CD4-positive, alpha-beta T cell (primary cell): ENCODE measurements at places on chromosomes 5 and 9. TPM values are rescaled to one million over a fixed set of nuclear protein-coding genes. Genes with fewer than 3 reads are reported as not detected.

GPR151 gene
- not detected for total RNA-seq

ADGRV1 gene
- 1.2 TPM for total RNA-seq

CDHR2 gene
- 2.0 TPM for total RNA-seq

NMUR2 gene
- not detected for total RNA-seq

LHX3 gene
- total RNA-seq: 0.16 TPM

PHF24 gene
- not detected for total RNA-seq

TIMD4 gene
- 1.6 TPM for total RNA-seq

DNA sequence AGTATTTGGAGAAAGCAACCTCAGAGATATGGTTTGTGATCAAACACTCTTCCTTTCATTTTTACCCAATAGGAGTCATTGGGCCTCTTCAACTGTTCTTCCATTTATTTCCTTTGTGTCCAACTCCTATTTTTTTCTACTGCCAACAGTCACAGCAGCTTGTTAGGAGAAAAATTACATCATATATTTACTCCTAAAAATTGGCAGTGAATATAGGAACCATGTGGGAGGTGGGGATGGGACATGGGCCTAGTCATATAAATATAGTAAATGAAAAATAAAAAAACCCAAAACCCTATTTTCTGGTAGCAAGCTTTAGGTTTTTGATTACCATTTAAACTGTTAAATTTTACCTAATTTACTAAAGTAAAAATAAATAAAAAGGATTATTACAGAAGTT, 134.9 kb upstream of the MPDZ start:
- no peak for DNase-seq

DNA sequence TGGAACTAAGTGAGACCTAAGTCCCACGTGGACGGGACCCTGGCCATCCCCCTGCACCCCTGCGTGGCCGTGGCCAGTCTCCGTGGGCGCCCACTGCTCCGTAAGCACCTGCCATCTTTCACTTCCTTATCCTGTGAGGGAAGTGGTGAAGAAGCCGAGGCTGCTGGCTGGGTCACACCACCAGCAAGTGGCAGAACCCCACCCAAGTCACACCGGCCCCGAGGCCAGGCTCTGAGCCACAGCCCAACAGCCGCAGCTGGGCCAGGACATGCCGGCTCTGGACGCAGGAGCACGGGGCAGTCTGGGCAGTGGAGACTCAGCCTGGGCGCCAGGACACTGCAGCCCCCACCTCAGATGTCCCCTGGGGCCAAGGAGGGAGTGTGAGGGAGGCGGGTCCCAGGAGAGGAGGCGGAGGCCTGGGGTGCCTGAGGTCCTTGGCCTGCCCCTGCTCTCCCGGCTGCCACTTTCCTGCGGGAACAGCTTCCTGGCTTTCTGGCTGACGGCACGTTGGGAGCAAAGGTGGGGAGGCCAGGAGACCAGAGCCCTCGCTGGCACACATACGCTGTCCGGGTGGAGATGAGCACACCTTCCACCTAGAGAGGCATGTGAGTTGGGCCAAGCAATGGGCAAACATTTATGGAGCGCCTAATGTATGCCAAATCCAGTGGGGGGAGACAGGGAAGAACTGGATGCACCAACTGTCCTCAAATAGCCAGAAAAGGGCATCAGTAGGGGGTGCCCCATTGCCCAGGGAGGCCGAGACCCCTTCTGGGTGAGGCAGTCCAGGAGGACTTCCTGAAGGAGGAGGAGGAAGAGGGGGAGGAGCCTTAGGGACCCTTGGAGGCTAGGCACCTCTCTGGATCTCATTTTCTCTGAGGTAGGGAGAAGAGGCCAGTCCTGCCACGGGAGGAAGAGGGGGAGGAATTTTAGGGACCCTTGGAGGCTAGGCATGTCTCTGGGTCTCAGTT, 43.9 kb upstream of the EGFL7 start:
- no peak for DNase-seq

DNA sequence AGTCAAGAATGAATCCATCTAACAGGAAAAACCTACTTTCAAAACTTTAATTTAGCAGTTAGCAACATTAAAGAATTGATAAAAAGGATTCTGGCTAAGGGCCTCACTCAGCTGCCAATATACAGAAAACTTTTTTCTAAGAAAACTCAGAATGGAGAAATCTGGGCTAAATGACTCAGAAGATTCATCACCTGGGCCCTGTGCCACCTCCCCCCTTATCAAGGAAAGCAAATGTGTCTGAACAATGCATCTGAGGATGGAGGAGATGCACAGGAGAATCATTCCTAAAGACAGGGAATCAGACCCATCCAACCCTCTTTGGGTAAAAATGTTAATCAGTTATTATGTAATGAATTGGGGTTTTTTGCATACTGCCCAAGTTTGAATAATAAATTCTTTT, 592.0 kb upstream of the DMAC1 start:
- DNase-seq: no peak

DNA sequence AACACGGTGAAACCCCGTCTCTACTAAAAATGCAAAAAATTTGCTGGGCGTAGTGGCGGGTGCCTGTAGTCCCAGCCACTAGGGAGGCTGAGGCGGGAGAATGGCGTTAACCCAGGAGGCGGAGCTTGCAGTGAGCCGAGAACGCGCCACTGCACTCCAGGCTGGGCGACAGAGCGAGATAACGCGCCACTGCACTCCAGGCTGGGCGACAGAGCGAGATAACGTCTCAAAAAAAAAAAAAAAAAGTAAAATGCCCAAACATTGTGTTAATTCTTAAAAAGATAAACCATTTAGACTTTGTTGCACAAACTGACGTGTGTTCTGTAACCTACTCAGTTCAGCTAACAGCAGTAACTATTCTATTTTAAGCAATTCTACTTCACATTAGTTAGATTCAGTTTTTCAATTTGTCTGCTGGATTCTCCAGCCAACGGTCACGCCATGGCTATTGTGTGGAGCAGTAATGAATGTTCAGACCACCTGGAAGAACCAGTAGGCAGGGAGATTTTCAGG, 119.3 kb upstream of the MAN2A1 start:
- no peak for DNase-seq

- no peak for DNase-seq
Measured at GRCh38 chr5:66247176-66247960, 103.3 kb downstream of the SREK1 start.

DNA sequence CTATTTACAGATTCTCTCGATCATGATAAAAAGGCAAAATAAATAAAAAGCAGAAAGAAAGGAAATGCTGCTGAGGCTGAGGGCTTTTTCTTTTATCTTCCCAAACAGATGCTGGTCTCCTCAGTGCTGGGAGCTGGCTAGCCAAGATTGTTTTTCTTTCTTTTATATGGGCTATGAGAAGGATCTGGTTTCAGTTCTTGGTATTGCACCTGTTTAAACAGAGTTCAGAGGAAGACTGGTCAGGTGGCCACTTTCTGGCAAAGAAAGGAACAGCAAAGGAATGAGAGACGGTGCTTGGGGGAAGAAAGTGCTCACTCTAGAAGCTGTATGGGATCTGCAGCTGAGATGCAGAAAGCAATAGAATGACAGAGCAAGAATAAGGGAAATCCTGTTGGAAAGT, 88.9 kb downstream of the SLF1 start:
- DNase-seq: no peak

DNA sequence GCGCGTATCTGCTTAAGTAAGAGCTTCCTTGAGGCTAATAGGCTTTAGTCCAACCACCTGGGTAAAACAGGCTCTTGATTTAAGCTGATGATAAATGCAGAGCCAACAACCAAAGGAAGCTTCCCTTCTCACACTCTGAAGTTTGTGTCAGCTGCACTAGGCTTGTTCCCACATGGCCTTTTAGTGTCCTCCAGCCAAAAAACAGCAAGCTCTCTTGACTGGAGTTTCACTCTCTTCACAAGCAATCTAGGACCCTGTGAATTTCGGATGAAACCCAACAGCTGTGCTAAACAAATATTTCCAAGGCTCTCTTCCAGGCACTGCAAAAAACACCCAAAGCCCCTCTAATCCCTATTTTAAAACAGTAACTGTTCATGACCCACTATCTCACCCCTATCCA, 63.9 kb downstream of the SAXO1 start:
- DNase-seq: no peak

GRCh38 chr5:140142856-140143255, 17.1 kb downstream of the IGIP start:
- no peak for DNase-seq

GRCh38 chr9:20701060-20701459, 17.0 kb downstream of the FOCAD start:
- DNase-seq: no peak

GRCh38 chr5:159337016-159337955, 7.0 kb upstream of the IL12B start:
- DNase-seq: peak; percentile 8

- no peak for DNase-seq
Measured at GRCh38 chr9:3960661-3961144, 339.2 kb downstream of the GLIS3 start.

GRCh38 chr5:168580227-168580508, 1.0 kb upstream of the PANK3 start:
- no peak for DNase-seq

GRCh38 chr5:163759000-163759704, 253.7 kb downstream of the MAT2B start:
- DNase-seq: no peak

DNA sequence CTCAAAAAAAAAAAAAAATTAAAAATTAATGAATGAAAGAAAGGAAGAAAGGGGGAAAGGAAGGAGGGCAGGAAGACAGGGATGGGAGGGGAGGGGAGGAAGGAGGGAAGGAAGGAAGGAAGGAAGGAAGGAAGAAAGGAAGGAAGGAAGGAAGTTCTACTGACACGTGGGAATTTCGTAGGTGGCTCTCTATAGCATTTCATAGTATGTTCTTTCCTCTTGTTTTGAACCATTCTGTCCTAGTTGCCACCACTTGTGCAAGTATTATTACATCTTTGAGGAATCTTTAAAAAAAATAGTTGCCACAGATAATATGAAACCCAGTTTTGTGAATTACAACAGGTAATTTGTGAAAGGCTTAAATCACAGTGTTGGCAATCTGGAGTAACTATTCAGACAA, 253.8 kb downstream of the BNC2 start:
- DNase-seq: no peak

DNA sequence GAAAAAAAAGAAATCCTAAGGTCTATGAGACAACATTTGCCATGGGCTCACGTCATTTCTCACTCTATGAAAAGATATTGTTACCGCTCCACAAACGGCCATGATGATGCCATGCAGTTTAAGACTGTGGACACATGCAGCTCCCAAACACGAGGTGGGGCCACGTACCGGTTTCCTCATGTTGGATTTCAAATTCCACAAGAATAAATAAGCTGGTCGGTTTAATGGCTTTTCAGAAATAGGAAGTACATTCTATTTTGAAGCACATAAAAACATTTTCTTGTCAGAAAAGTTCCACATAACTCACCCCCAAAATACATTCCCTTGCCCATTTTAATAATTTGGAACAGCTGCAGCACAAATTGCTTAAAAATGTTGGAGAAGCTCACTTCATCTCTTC, 130.6 kb downstream of the MYO10 start:
- DNase-seq: no peak

GRCh38 chr9:92887880-92888338, 10.1 kb upstream of the ZNF484 start:
- DNase-seq: no peak

DNA sequence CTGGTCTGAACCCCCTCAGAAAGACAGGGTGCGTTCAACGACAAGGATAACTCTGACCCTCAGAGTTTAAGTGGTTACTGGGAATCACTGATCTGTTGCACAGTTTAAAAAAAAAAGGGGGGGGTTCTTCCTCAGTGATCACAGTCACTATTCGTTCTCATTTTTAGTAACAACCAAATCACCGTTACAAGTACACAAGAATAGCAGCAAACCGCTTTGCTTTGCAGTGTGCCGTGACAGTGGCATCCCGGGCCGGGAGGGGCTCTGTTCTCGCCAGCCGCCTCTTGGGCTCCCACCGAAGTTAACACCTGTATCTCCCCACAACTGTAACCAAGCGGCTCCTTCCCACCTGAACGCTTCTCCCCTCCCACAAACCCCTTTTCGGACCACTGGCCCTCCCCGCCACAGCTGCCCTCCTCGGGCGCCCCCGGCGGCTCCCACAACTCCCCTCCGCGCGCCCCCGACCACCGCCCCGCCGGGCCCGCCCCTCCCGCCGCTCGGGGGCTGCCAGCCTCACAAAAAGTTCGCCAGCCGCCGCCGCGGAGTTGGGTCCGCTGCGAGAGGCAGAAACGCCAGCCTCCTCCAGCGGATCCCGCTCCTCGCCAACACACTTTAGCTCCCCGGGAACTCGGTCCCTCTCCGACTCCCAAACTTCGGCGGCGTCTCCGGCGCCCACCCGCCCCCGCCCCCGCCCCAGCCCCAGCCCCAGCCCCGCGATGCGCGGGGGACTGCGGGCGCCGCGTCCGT, 1.2 kb downstream of the SSBP2 start:
- DNase-seq: peak; percentile 37

DNA sequence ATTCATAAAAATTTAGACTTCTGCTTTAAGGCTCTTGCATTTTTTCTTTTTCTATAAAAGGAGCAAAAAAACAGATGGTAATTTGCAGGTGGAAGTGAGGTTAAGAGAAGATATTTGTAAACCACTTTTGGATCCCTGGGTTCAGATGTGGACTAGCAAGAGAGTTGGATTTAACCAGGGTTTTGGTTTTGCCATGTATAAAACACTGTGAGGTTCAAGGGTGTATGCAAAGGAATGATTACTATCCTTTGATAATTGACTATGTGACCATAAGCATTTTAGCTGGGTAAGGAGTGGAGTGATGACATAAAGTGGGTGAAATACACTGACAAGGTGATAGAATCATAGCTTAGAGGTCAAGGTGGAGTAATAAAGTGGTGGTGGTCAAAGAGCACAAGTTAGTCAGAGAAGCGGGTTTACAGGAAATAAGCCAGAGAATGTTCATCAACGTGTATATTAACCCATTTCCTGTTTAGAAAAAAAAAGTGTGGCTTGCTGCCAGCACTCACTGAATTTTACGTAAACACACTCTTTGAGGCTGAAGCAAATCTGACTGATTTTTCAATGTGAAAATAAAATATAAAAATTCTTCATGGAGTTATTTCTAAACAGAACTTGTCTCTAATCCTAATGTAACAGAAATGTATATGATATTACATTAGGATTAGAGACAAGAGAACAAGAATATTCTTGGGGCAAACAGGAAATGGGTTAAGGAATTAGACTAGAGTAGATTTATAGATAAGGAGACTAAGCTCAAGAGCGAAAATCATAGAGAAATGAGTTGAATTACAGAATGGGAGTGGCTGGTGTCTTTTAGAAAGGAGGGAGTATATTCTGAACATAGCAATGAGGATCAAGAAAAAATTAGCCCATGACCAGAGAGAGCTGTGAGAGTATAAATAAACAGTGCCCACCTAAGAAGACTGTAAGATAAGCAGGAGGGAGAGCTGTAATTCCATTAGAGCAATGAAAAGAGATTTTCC, 74.5 kb downstream of the CDKN2A start:
- peak; percentile 10 for DNase-seq

DNA sequence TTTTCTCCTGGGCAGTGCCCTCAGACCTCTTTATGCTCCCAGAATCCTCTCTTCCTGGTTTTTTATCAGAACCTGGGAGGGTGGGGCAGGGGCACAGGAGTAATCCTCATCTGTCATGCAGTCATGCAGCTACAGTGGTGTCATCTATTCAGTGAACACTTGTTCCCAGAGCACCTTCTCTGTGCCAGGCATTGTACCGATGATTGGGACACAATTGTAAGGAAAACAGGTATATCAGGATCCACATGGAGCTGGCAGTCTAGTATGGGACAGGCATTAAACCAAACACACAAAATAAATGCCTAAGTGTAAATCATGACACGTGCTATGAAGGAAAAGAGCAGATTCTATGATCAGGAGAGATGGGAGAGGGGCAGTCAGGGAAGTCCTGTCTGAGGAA, 21.5 kb upstream of the IDNK start:
- no peak for DNase-seq

GRCh38 chr9:109537288-109537687, 39.2 kb upstream of the PTPN3 start:
- DNase-seq: no peak

- no peak for DNase-seq
Measured at GRCh38 chr5:137212471-137212870, 286.7 kb downstream of the SPOCK1 start.
